Astrocyte of the spinal cord (primary cell): ENCODE measurements at places on chromosomes 12 and 14.
A peak's percentile ranks its signal among the peaks of the same experiment; 100 is the strongest.

- DNase-seq: peak; percentile 55
These were observed 12.3 kb upstream of the PARP11 start for GRCh38 chr12:3885277-3886094.

- no peak for DNase-seq
These were observed 260.5 kb downstream of the RAD51B start for GRCh38 chr14:68079941-68080697.

GRCh38 chr14:106174206-106174605 is 647.8 kb downstream of the TMEM121 start:
- DNase-seq: no peak

DNA sequence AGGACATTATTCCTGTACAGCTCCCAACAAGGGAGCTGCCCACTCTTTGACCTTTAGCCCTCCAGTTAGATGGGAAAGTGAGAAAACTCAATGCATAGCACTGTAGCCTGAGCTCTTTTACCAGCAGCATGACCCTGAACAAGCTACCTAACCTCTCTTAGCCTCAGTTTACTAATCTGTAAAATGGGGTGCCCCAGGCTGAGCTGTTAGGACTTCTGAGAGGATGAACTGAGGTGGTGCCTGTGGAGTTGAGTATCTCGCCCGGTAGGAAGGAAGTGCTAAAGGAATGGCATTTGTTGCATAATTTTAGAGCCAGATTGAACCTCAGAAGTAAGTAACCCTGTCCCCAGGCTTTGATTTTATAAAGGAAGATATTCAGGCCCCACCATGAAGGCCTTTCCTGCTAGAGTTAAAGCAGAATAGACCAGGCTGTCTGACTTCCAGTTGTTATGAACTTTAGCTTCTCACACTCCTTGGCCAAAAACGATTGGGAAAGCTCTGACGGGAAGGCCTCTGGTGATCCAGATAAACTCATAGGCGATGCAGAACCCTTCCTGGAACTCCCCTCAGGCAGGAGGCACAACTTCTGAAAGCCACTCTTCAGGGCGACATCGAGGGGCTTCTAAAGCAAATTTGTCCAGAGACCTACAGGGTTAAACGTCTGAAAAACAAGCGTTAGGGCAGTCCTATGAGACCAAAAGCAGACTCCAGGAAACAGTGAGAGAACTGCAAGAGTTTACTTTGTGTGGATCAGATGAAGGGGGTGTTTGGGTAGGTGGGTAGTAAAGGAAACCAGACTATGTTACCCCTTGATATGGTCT is 2.5 kb upstream of the SERPINA10 start:
- DNase-seq: no peak

GRCh38 chr12:19412844-19413243 is 26.4 kb upstream of the AEBP2 start:
- no peak for DNase-seq

DNA sequence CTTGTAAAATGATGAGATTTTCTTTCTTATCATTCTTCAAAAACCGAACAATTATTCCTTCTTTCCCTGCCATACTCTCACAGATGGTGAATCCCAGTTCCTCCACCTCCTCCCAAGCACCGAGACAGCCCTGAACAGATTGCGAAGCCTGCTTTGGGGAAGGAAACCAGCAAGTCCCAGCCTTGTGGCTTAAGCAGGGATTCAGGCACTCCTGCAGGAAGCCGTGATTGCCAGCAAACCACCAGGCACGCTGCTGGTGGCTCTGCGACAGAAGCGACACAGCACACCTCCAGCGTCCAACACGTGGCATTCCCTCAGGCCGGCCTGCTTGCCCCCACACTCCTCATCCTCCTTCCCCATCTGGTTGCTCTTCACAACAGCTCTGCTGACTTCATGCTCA is 237.7 kb downstream of the GXYLT1 start:
- DNase-seq: no peak

DNA sequence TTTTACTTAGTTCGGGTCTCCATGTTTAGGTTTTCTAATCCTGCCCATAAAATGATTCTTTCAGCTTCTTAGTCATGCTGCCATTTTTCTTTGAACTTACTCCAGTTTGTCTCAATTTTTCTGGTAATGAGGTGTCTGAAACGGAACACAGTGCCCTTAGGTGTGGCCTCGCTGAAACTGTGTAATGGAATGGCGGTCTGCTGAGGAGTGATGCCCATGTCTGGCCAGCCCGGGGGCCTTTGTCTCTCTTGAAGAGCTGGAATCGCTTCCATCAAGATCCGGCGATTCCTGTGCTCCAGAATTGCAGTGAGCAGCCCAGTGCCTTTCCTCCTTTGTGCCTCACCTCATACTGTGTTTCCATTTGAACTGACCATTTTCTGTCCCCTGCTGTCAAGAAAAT is 112.5 kb downstream of the FBXL14 start:
- DNase-seq: no peak

DNA sequence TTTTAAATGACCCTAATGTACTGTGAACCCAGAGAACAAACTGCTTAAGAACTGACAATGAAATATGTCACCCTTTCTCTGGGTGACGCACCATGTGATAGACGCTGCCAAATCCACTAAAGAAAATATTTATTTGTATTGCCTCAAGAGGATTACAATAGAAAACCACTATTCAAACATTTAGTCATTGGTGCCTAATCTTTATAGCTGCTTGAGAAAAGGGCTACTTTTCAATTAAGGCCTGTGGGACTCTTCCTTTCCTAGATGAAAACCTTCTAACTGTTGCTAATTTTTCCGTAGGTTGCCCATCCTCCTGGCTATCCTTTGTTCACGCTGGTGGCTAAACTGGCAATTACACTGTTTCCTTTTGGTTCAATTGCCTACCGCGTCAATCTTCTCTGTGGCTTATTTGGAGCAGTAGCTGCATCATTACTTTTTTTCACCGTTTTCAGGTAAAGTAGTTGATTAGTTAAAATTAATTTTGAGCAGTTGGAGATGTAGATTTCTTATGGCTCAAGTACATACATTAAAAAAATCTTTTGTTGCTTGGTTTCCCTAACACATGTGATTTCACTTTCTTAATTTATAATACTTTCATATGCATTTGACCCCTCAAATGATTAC is 6.0 kb downstream of the TMEM260 start:
- DNase-seq: peak; percentile 57

DNA sequence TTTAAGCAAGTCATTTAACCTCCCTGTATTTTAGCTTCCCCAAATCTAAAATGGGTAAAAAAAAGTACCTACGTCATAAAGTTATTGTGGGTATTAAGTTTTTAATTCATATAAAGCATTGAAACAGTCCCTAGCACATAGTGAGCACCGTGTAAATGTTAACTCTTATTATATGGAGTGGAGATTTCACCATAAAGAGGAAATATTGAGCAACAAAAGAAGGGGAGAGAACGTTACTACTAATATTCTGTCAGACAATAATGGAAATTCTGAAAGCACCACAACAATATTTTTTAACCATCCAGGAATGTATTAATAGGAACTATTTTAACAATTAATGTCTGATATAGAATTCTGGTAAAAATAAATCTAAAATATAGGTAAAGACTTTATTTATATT is 7.8 kb upstream of the CD163L1 start:
- no peak for DNase-seq

- no peak for DNase-seq
These were observed 499.3 kb upstream of the TMEM132C start for GRCh38 chr12:127767656-127768055.

GRCh38 chr14:93320489-93320888 is 12.3 kb downstream of the BTBD7 start:
- DNase-seq: no peak

- DNase-seq: no peak
These were observed 979 bp downstream of the DDX54 start for GRCh38 chr12:113184098-113184899.

GRCh38 chr12:57753756-57754337 is 1.1 kb upstream of the MARCHF9 start:
- DNase-seq: no peak

- no peak for DNase-seq
These were observed 46.1 kb upstream of the SYT1 start for GRCh38 chr12:78818487-78818886.

GRCh38 chr12:12195081-12195480 is 71.8 kb downstream of the LRP6 start:
- no peak for DNase-seq

DNA sequence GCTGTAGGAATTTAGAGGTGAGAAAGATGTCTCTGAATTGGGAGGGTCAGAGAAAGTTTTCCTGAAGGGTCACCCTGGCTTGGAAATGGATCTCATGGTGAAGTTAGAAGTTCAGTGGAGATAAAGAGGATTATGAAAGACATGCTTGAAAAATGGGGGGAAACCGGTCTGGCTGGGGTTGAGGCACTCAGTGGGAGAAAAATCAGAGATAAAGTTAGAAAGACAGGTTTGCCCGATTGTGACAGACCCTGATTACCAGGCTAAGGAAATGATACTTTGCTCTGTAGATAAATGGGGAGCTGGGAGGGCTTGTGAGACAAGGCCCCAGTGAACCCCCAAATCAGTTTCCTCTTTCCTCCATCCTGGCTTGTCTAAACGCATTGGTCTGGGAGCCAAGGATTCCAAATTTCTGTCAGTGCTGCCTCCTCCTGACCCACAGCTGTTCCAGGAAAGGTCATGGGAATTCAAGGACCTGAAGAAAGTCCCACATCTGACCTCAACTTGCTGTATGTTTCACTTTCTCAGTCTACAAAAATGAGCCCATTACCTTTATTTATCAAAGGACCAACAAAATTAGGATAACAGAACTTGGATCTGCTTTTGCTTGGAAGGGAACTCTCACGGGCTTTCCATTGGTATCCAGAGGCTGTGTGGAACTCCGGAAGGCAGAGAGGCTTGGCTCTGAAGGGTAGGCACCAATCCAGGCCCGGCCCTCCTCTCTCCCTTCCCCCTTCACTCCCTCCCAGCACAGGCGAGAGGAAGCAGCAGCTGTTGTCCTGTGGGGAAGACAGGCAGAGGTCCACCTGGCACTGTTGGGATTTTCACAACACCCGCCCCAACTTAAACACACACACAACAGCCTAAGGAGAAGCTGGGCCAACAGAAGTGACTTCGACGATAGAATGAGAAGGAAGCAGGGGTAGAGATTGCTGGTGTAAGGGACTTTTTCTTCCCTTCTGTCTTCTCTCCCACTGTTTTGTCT is 3.4 kb upstream of the RNASE7 start:
- peak; percentile 35 for DNase-seq

DNA sequence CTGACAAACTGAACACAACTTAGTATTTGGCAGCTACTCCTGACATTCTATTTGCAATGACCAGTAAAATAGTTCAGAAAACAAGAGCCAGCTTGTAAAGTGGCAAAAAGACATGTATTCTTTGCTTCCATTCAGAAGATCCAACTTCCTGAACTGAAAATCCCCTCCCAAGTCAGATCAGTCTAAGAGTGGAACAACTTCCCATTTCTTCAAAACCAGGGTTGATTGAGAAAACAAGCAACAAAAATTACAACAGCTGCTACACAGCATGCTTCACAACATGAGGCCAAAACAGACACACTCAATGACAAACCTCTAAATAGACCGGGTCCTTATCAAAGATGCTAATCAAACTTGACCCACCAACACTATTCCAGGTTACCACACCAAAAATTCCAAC is 40.3 kb downstream of the CIT start:
- DNase-seq: no peak

DNA sequence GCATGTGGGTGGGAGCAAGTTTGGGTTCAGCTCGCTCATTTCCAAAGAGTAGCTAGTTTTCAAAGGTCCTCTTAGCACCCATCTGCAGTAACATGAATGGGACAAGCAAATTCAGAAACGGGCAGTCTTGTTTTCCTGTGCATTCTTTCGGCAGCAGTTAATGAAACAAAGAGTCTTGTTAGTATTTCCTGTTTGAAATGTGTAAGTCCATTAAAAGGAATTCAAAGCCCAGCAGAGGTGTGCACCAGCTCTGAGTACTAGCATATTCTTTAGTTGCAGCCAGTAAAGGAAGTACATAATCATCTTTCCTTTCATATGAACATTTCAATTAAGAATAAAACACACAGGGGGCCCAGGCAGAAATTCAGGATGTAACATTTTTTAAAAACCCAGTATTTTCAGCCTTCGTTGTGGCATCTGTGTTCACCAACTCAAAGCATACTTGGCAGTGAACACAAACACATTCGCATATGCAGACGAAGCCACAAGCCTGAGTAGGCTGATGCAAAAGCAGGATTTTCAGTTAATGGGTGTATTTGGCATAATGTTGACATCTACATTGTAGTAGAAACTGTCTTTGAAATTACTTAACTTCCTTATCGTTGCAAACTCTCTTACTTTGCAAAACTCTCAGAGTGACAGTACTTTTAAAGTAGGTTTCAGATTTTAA is 570.0 kb upstream of the FLRT2 start:
- DNase-seq: no peak

- no peak for DNase-seq
These were observed 6.0 kb upstream of the DAZAP2 start for GRCh38 chr12:51232642-51233041.

DNA sequence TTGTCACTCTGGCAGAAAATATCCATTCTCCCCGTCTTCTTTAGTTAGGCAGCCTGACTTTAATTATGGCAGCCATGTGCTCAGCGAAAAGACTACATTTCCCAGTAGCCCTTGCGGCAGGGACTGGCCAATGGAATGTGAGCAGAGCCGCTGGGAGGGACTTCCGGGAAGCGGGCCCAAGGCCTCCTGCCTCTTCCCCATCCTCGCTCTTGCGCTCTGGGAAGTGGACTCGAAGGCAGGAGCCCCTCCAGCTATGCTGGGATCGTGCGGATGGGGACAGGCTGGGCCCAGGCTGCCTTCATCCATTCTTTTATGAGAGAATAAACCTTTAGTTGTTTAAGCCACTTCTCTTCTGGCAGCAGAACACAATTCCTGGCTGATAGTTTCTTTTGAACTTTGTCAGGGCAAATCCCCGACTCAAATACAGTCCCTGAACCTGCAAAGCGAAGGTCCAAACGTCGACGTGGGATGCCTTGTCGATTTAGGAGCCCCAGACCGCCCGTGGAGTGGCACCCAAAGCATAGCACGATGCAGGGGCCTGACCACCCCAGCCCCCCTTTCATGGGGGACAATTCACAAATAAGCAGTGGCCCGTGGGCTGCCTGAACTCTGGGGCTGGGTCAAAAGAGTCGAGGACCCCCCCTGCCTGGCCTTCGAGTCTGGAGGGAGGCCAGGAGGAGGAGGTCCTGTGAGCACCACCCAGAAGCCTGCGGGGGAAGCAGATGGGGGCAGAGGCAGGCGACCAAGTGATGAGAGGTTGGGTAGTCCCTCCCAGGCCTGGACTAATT is 15.6 kb upstream of the LRTM2 start:
- DNase-seq: peak; percentile 85

GRCh38 chr14:85338895-85339294 is 191.0 kb upstream of the FLRT2 start:
- no peak for DNase-seq

DNA sequence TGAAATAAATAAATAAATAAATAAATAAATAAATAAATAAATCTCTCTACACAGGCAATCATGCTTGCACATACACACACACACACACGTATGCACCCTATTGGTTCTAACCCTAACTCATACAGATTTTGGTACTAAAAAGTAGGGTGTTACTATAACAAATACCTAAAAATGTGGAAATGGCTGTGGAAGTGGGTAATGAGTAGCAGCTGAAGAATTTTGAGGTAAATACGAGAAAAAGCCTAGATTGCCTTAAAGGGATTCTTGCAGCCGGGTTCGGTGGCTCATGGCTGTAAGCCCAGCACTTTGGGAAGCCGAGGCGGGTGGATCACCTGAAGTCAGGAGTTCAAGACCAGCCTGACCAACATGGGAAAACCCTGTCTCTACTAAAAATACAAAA is 15.7 kb upstream of the SLC2A3 start:
- no peak for DNase-seq
